Activated CD4-positive, CD25-positive, alpha-beta regulatory T cell treated with anti-CD3 and anti-CD28 coated beads, Interleukin-2, amount 50 U/mL, for 72 hours (primary cell): ENCODE measurements at places on chromosomes 6 and 20.
A peak's percentile ranks its signal among the peaks of the same experiment; 100 is the strongest.

- DNase-seq = no peak
Observed at GRCh38 chr6:142714951-142715785, 229.8 kb downstream of the HIVEP2 start.

DNA sequence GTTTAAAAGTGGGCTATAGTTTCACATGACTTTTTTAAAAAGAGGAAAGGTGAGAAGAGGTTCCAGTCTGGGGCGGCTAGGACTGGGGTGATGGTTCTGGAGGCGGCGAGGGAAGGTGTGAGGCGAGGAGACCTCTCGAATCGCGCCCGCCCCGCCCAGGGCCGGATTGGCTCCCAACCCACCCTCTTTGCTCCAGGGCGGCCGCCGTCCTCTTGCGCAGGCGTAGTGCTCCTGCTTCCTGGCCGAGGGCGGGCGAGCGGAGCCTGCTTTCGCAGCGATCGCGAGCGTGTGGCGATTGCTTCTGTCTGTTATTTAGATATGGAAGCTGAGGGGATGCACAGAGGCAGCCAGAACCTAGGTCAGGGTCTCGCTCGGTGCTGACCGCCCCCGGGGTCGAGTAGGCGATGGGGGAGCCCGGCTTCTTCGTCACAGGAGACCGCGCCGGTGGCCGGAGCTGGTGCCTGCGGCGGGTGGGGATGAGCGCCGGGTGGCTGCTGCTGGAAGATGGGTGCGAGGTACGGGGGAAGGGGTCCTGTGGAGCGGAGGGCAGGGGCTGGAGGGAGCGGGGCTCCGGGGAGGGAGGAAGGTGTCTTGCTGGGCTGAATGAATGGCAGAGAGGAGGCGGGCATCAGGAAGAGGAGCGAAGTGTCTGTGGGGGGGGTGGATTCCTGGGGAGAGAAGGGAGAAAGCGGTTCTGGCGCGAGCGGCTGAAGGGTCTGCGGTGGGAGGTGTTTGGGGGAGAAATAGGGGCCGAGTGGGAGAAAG, at the start of gene RNF8:
Gene RNF8, plus strand, starts transcription at position 223 of the 765 bp plus-strand sequence. Its CDS starts 182 bp downstream, at position 405.
- DNase-seq = peak; percentile 88

DNA sequence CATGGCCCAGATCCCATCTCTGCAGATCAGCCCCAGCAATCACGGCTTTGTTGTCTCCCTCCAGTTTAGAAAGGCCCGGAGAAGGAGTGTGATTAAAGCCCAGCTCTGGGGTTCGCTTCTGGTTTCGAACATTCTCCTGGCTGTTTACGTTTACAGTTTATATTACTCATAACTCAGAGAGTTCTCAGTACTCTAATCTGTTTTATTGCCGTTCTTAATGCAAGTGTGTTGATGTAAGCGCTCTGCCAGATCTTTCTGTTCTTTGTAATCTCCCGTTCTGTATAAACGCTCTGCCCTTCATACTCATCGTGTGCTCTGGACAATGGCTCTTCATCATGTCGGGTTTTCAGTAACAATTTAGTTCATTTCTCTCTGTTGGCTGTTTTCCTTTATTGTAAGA, 118.0 kb upstream of the PRND start:
- no peak for DNase-seq

GRCh38 chr6:72464791-72465691, 156.8 kb upstream of the KCNQ5 start:
- no peak for DNase-seq

GRCh38 chr6:5121956-5122355, 36.8 kb downstream of the PPP1R3G start:
- no peak for DNase-seq

GRCh38 chr20:31670371-31671228, 32.9 kb downstream of the COX4I2 start:
- no peak for DNase-seq

GRCh38 chr6:18674346-18674745, 287.2 kb downstream of the RNF144B start:
- no peak for DNase-seq
